ENCODE measurements at places on chromosomes 16 and 17.

- DNase-seq, result no peak
These were observed 35.7 kb upstream of the MED9 start for GRCh38 chr17:17440938-17441675.

DNA sequence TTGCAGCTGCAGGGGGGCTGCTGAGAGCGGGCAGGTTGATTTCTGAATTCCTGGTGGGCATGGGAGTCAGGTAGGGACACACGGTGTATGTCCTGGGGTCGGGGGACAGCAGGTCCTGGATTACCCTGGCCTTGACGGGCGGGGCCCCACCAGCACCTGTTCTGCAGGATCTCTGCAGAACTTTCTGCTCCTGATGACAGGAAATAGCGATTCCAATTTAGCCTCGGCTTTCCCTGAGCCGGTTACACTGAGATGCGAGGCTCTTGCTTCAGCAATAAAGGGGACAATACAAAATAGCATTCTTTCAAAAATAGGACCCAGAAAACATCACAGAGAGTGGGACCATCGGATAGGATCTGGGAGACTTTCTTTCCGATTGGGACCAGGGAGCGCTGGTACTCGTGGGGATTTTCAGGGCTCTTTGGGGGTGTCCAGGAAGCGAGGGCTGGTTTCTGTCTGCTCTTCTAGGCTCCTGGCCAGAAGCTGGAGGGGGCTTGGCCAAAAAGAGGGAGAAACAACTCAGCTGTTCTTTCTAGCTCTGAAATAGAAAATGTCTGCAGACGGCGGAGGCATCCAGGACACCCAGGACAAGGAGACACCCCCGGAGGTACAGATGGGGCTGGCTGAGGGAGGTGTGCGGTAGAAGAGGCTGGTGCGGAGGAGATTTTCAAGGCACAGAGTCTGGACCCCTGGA is 642 bp downstream of the ZNF205 start:
- peak; percentile 21 for DNase-seq

- no peak for DNase-seq
These were observed 5.7 kb downstream of the OR4D2 start for GRCh38 chr17:58172369-58173071.

GRCh38 chr17:32876417-32877163 is at the start of gene MYO1D:
Gene MYO1D (minus strand): TSS chr17:32877124. CDS start chr17:32876872, 252 bp downstream.
- peak; percentile 88 for DNase-seq

- DNase-seq, result peak; percentile 91
These were observed 7.4 kb downstream of the KDM6B start for GRCh38 chr17:7841396-7841914.

- no peak for DNase-seq
These were observed 854.1 kb downstream of the KCNJ2 start for GRCh38 chr17:71023249-71024030.

GRCh38 chr17:78082988-78083387 is 45.6 kb downstream of the TMC6 start:
- no peak for DNase-seq

DNA sequence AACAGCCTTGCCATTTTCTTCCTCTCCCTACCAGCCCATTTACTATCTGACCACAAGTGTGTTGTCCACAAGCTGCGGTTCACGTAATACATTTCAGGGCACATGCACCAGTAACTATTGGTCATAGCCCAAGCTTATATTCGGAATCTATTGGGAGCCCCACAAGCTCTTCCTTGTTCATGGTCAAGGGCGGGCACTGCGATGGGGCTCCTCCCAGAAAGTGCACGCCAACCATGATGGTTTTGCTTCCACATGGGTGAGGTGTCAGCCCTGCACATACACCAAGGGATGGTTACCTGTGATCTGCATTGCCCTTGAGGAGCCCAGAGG is 12.1 kb downstream of the THRA start:
- no peak for DNase-seq

GRCh38 chr16:74448990-74449389 is 27.7 kb upstream of the CLEC18B start:
- DNase-seq, result peak; percentile 37

DNA sequence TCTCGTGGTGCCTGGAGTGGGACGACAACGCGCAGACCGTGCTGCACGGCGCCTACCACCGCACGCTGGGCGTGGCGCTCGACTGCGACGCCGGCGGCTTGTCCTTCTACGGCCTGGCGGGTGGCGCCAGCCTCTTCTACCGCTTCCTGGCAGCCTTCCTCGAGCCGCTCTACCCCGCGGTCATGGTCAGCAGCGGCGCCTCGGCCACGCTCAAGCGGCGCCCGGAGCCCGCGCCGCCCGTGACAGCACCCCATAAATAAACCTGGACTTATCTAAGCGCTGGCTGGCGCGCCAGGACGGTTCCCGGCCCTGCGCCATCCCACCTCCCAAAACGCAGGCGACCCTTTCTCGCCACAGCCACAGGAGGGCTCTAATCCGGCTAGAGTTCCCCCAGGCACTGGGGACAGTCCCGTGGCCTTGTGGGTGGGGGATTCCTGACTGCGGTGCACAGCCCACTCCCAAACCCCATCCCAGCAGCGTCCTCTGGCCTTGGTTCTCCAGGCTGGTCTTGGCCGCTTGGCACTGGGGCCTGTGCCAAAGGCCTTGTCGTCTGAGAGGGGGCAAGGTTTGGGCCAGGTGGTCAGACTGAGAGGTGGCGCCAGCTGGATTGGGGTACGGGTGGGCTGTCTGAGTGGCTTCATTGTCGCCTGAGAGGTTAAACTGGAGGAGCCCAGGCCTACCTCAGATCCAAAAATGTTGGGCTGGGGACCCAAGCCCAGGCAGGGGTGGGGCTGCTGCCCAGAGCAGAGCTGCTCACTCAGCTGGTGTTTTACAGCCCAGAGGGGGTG is 10.1 kb upstream of the SLC16A5 start:
- DNase-seq, result peak; percentile 83

DNA sequence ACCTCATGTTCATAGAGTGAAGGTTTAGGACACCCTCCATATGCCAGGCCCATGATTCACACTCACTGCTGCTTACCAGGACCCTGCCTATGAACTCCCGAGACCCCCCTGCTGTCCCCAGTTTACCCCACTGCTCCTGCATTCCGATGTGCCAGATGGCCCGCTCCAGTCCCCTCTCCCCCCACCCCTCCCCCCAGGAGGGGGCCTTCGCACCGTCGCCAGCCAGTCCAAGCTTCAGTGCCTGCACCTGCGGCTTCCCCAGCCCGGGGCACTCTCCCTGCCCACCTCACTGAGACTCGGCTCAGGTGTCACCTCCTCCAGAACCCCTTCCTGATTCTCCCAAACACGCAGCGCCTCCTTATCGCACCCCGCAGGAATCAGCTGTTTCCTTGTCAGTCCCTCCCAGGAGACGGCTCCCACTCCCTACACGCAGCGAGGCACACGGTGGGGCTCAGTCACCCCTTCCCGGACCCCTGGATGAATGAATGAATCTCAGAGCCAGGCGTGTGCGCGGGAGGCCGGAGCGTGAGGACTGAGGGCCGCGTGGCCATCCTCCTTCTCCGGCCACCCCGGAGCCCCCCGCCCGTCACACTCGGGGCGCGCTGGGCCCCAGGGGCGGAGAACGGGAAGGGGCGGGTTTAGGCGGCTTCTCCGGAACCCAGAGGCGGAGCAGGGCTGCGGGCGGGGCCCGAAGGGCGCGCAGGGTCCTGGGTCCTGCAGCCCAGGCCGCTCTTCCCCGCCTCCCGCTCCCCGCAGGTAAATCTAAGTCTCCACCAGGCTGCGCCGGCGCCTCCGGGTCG is 1.6 kb downstream of the MYO1C start:
- peak; percentile 73 for DNase-seq

DNA sequence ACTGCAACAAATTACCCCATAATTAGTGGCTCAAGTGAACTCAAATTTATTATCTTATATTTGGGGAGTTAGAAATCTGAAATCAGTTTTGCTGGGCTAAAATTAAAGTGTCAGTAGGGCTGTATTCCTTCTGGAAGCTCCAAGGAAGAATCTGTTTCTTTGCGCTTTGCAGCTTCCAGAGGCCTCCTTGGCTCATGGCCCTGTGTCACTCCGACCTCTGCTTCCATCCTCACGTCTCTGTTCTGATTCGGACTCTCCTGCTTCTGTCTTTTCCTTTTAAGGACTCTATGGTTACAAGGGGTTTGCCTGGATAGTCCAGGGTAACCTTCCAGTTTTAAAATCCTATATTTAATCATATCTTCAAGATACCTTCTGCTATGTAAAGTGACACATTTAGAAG is 232.1 kb downstream of the CA10 start:
- no peak for DNase-seq

- no peak for DNase-seq
These were observed 19.5 kb upstream of the MED13 start for GRCh38 chr17:62084585-62084984.

DNA sequence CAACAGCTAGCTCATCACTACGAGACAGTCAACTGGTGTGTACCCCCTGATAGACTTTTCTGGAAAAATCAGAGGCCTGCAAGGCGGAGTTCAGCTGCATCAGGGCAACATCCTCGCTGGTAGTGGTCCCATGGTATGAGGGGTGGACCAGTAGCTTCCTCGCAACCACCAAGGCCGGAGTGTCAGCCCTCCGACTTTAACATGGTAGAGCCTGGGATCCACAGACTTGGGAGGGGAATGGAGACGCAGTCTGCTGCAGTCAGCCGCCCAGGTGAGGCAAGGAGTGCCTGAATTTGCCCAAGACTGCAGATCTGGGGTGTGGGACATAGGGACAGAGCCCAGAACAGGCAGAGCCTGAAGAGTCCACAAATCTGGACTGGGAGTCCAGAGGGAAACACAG is 13.4 kb downstream of the ZG16B start:
- DNase-seq, result no peak
